ENCODE measurements at places on chromosomes 6 and 20. TPM values are rescaled to one million over a fixed set of nuclear protein-coding genes. Genes with fewer than 3 reads are reported as not detected.
A peak's percentile ranks its signal among the peaks of the same experiment; 100 is the strongest.

Gene DEFB124
- total RNA-seq: not detected

Gene TGM3
- total RNA-seq: not detected

Gene PRDM13
- not detected for total RNA-seq

Gene LIN28B
- not detected for total RNA-seq

- no peak overlapping the region for H3K27ac ChIP-seq
- peaks cover 10% of the 10 kb centered on the region for H3K4me1 ChIP-seq
- no peak overlapping the region for H3K4me3 ChIP-seq
These were observed 691.8 kb downstream of the QKI start for GRCh38 chr6:164106345-164106769.

GRCh38 chr20:63834491-63834880 is 3.4 kb upstream of the ZBTB46 start:
- H3K4me1 ChIP-seq: peaks cover 46% of the 10 kb centered on the region
- no peak for DNase-seq
- H3K36me3 ChIP-seq: no peaks in the 10 kb centered on the region
- peak overlapping the region; percentile 37 for H3K27ac ChIP-seq
- H3K4me3 ChIP-seq: no peak overlapping the region
- no peaks in the 10 kb centered on the region for H3K27me3 ChIP-seq

DNA sequence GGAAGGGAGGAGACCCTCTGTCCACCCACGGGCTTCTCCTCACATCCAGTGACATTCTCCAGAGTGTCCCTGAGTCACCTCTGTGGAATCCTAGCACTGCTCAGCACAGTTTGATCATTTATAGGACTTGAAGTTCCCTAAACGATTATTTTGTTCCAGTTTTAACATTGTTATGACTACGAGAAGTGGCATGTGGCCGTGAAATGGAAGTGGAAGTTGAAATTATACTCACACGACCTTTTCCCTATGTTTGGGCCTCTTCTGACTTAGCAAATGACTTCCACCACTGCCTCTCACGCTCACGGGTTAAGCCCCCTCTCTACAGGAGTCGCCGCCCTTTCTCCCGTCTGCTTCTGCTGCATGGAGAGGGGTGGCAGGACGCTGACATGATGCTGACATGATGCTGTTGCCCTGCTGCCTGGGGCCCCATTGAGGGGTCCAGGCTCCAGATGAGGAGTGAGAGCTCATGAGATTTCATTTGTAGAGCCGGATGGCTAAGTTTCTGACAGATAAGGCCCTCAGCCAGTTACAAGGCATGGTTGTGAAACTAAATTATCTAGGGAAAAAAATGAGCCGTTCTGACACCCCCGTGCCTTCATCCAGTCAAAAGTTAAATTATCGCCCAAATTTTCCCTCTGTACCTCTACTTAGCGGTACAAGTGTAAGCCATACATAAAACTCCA is 153.6 kb upstream of the UST start:
- peak overlapping the region; percentile 75 for H3K27ac ChIP-seq
- no peaks in the 10 kb centered on the region for H3K36me3 ChIP-seq
- H3K4me3 ChIP-seq: no peak overlapping the region
- peak; percentile 40 for DNase-seq
- no peaks in the 10 kb centered on the region for H3K27me3 ChIP-seq

GRCh38 chr6:22152841-22153240 is 144.0 kb downstream of the PRL start:
- DNase-seq: peak; percentile 41
- no peak overlapping the region for H3K4me3 ChIP-seq
- no peaks in the 10 kb centered on the region for H3K36me3 ChIP-seq
- H3K4me1 ChIP-seq: no peaks in the 10 kb centered on the region

DNA sequence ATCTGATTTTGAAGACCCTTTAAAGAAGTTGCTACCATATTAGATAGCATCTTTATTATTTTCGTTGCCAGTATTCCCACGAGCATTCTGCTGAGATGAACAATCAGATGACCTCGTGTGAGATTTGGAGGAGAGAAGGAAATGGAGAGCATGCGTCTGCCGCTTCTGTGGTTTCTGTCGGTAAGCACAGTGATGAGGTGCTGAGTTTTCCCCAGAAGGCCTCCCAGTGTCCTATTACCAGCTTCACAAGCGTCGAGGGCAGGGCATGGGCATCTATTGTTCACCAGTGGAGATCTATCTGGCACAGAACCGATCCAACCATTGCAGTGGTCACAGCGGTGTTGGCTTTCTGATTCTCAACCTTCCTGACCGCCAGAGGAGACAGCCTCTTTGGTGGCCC is 29.4 kb downstream of the TRAF3IP2 start:
- H3K4me3 ChIP-seq: no peak overlapping the region
- H3K27ac ChIP-seq: peak overlapping the region; percentile 60
- no peaks in the 10 kb centered on the region for H3K27me3 ChIP-seq

DNA sequence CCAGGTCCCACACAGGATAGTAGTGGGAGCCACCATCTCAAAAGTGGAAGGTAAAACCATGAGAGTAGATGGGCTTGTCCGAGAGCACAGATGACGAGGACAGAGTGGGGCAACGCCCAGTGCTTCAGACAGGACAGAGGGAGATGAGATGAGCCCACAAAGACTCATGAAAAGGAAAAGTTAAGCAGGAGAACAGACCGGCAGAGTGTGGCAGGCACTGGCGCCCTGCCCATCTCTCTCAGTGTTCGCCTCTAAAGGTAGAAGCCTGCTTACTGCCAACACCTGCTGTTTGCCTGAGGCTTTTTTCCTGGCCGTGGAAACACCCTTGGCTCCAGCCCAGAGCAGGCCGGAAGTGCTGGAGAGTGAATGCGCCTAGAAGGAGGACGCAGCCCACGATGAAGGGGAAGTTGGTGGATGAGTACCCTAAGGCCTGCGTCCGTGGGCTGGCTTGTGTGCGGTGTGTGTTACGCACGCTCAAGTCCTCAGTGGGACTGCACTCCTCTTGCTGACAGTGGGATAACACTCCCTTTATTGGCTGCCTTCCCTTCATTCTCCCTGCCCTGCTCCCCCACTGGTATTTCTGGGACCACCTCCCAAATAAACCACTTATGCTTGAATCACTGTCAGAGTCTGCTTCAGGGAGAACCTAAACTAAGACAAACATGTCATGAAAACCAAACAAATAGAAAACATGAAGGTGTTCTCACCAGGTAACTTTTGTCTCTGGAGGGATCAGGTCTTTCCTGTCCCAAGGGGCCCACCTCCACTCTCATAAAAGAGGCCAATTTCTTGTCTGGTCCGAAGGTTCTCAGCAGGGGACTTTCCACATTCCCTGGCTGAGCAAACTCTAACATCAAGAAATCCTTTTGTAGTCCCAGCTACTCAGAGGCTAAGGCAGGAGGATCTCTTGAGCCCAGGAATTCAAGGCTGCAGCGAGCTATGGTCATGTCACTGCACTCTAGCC is 9.1 kb upstream of the FOXP4 start:
- H3K4me1 ChIP-seq: peaks cover 33% of the 10 kb centered on the region
- H3K27ac ChIP-seq: peak overlapping the region; percentile 70
- H3K4me3 ChIP-seq: no peak overlapping the region
- peak; percentile 90 for DNase-seq

DNA sequence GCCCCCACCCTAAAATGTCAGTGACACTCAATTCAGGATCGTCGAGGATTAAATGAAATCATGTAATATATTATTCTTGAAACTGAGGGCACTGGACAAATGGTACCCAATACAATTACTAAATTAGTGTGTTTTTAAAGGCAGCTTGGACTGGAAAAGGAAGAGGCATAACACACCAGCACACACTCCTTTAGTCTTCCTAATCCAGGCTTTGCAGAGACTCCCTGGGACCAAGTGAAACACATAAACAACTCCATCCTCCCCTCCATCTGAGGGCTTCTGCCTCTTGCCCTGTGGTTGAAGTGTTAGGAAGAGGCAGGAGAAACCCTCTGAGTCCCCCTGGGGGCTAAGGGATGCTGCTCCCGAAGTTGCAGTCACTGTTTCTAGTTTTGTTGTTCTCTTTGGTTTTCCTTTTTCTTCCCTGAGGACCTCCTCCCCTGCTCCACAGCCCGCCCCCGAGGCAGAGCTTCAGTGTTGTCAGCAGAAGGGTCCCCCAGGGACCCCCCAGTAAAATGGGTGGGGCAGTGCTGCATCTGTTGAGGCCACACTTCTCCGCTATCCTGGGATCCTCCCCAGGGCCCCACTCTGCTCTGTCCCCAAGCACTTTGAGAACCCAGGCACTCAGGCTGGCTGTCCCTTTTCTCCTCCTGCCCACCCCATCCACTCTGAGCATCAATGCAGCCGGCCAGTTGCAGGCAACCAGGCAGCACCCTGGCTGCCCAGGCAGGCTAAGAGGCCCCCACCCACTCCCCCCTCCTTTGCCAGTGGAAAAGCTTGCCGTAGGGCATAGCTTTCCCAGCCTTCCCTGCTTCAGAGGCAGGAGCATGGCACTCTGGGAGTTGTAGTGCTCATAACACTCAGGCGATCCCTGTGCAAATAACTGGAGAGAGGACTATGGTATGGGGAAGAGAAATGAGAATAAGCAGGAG is 5.9 kb downstream of the TMEM63B start:
- peaks cover 21% of the 10 kb centered on the region for H3K4me1 ChIP-seq
- peak overlapping the region; percentile 37 for H3K27ac ChIP-seq
- no peaks in the 10 kb centered on the region for H3K27me3 ChIP-seq
- peaks cover 40% of the 10 kb centered on the region for H3K36me3 ChIP-seq
- DNase-seq: peak; percentile 64
- H3K4me3 ChIP-seq: no peak overlapping the region

DNA sequence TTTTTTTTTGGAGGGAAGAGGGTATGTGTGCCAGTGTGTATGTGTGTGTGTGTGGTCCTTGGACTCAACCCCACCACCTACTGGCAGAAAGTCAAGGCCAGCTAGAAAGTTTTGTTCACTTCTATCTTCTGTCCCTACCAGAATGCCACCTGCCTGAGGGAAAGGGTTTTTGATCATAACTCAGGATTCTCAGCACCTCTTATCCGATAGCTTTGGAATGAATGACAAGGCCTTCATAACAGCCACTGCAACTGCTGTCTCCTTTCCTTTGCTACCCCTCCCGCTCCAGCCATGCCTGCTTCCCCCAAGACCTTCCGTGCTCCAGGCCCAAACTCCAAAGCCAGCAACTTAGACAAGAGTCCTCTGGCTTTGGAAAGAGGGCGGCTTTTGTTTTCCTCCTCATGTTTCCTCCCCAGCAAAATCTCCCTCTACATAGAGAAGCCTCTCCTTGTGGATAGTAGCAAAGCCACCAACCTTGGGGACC is 18.7 kb downstream of the BTN3A1 start:
- DNase-seq: no peak
- peak overlapping the region; percentile 92 for H3K27ac ChIP-seq
- peaks cover 12% of the 10 kb centered on the region for H3K4me1 ChIP-seq
- H3K27me3 ChIP-seq: no peaks in the 10 kb centered on the region
- peaks cover under 1% of the 10 kb centered on the region for H3K36me3 ChIP-seq

- no peak overlapping the region for H3K27ac ChIP-seq
- H3K27me3 ChIP-seq: no peaks in the 10 kb centered on the region
- no peak for DNase-seq
- no peaks in the 10 kb centered on the region for H3K4me1 ChIP-seq
These were observed 568.4 kb downstream of the NKAIN2 start for GRCh38 chr6:124371974-124372475.

- H3K4me1 ChIP-seq: no peaks in the 10 kb centered on the region
- no peaks in the 10 kb centered on the region for H3K27me3 ChIP-seq
- H3K36me3 ChIP-seq: no peaks in the 10 kb centered on the region
- no peak overlapping the region for H3K4me3 ChIP-seq
- H3K27ac ChIP-seq: no peak overlapping the region
These were observed 131.6 kb upstream of the ID4 start for GRCh38 chr6:19705606-19706005.

All from stomach (tissue), 19 donors.